NCI-H446 (cell line): ENCODE measurements at places on chromosomes 5 and 9.

GRCh38 chr9:98176391-98177259 is 15.8 kb downstream of the CORO2A start:
- DNase-seq = no peak

GRCh38 chr5:180241600-180241999 is 32.6 kb upstream of the RASGEF1C start:
- no peak for DNase-seq

GRCh38 chr5:103066326-103066725 is 53.6 kb downstream of the GIN1 start:
- no peak for DNase-seq

- no peak for DNase-seq
Measured at GRCh38 chr9:117459913-117460312, 45.1 kb upstream of the ASTN2 start.

GRCh38 chr5:98700730-98701129 is 72.7 kb upstream of the RGMB start:
- no peak for DNase-seq

- DNase-seq = no peak
Measured at GRCh38 chr9:86353655-86354010, 577 bp downstream of the TUT7 start.
